CD4-positive, alpha-beta T cell treated with Interleukin-1 beta for 1 hour (primary cell): ENCODE measurements at places on chromosomes 7 and 10.

- no peak for DNase-seq
Observed at GRCh38 chr10:15725603-15726002, 5.9 kb upstream of the ITGA8 start.

GRCh38 chr10:123862421-123863182 is 29.0 kb downstream of the CPXM2 start:
- no peak for DNase-seq

- no peak for DNase-seq
Observed at GRCh38 chr10:3108575-3109105, 41.3 kb downstream of the PFKP start.

DNA sequence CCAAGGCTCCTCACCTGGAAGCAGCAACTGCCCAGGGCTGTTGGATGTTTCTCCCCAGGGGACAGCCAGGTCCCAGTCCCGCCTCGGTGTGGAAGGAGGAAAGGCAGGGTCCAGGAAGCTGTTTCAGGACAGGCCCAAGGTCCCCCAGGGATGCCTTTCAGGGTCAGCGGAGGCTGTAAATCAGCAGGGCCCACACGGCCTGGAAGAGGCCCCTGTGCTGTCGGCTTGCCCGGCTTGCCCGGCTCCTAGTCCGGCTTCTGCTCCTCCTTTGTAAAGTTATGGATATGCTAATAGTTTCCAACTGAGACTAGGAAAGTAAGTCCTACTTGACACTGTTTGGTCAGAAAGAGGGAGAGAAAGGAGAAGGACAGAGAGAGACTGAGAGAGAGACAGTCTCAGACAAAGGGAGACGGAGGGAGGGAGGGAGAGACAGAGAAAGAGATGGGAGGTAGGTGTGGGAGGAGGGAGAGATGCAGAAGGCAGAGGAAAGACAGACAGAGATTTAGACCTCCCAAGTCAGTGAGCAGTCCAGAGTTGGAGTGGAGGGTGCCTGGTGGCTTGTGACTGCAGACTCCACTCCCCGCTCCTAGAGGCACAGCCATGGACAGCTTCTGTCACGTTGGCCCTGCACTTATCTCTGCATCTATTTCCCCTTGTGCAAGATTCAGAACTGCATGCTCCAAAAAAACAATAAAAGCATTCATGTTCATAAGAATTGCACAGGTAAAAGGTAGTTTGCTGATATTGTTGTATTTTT is 10.5 kb downstream of the IKZF1 start:
- DNase-seq: no peak

- no peak for DNase-seq
Observed at GRCh38 chr10:99520040-99520846, 12.5 kb upstream of the NKX2-3 start.

DNA sequence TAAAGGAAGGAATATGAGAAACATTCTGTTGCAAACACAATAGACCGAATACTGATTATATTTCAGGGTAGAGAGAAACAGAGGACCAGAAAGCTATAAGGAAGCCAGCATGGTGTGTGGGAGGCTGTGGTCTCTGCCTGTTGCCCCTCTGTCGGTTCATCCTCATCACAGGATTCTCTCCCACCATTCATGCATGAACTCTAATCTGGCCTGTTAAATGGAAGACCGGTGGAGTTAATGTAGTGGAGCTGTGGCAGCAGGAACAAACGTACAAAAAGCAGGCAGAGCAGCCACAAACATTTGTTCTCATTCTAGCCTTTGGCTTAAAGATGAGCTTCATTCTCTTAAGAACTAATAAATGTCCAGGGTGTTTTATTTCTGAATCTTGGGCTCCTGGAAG is 902.4 kb downstream of the LRMDA start:
- no peak for DNase-seq

DNA sequence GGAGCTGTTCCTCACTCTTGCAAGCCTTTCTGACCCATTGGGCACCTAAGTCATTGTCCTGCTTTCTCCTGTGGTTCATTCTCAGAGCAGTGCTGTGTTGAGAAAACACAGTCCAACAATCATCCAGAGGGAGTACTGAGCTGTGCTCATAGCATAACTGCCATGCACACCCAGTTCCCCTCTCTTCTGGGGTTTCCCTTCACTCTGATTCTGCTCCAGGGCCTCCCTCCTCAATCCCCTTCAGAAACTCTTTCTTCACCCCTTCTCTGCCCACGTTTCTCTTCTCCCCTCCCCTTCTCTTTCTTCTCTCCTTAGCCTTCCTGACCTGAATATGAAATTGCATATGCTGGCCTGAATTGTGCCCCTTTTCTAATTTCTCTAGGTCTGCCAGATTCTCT is 155.8 kb downstream of the AOAH start:
- no peak for DNase-seq

DNA sequence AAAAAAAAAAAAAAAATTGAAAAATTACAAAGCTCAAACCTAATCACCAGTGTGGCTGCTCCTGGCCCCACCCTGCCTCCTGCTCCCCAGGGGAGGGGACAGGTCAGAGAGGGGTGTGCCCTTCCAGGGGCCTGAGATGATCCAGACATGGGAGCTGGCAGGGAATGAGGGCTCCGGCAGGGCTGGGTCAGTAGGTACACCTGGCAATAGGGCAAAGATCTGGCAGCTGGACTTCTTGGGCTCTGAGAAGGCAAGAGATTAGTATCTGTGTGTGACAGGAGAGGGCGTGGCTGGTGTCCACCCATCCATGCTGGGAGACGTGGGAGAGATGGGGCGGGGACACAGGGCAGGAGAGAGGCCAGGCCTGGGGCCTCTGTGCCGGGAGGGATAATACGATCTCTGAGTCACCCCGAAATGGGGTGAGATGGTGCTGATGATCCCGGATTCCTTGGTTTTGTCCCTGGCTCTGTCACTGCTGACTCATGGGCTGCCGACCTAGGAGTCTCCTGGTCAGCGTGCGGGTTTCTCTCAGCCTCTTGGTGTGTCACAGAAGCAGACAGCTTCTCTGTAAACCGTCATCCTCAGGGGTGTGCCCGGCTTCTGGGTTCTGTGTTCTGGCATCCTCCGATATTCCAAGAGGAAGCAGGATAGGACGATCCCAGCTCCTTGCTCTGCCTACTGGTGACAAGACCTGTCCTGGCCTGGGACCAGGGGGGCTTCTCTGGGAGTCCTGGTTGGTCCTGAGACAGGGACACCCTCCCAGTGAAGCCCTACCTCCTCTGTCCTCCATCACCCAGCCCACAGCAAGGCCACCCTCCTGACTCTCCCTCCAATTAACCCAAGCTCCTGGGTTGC is 8.2 kb upstream of the CLDN4 start:
- DNase-seq: no peak

DNA sequence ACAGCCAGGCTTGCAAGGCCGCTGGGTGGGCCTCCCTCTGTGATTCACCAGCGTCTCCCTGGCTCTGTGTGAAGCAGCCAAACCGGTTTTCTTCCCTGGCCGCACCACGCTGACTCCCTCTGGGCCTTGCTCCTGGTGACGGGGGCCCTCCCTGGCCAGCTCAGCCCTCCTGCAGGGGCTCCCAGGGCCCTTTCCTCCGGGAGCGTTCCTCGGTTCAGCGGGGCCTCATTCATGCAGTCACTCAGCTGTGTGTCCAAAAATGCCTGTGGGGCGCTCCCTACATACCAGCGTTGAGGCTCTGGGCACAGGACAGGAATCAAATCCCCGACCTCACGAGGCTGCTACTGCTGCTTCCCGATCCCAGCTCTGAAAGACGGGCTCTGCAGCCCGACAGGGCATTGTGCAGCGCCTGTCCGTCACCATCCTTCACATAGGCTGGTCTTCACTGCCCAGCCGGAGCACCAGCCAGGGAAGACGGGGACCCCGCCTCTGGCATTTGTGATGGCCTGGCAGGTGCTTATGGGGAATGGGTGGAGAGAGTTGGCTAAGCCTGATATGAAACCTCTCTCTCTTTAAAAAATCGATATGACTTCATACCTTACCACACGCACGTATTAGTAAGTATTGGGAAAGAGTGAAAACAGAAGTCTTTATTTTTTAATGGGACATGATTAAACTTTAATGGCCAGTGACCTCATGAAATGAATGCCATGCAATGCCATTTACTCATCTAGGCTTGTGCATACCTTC is 110.0 kb upstream of the SHH start:
- no peak for DNase-seq

- DNase-seq: no peak
Observed at GRCh38 chr7:141597966-141598365, 46.8 kb downstream of the AGK start.

- DNase-seq: no peak
Observed at GRCh38 chr10:17910125-17910789, 41.5 kb upstream of the SLC39A12 start.

GRCh38 chr7:150801242-150801945 is 825 bp downstream of the TMEM176A start:
- DNase-seq: no peak
